ENCODE measurements at places on chromosomes 3 and 15.
A peak's percentile ranks its signal among the peaks of the same experiment; 100 is the strongest.

- DNase-seq, result no peak
These were observed 84.9 kb downstream of the SMAD6 start for GRCh38 chr15:66786708-66787488.

DNA sequence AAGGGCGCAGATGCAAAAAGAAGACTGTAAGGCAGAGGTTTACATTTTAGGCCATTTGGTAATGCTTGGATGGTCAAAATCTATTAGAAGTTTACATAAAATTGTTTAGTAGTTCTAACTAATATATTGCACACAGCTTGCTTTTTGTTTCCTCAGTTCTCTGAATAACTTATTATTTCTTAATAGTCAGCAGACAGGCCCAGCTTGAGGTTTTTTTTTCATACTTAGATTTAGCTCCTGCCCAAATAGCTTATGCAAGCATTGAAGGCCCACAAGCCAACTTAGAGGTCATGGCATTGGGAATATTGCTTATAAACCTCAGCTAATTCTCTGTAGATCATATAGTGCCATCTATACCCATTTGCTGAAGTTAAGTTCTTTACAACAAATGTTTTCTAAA, 172.5 kb downstream of the RAP2B start:
- no peak for DNase-seq

- no peak for DNase-seq
These were observed 73.2 kb upstream of the UBP1 start for GRCh38 chr3:33513262-33513863.

- no peak for DNase-seq
These were observed 356.2 kb downstream of the CNTN4 start for GRCh38 chr3:2454865-2455264.

DNA sequence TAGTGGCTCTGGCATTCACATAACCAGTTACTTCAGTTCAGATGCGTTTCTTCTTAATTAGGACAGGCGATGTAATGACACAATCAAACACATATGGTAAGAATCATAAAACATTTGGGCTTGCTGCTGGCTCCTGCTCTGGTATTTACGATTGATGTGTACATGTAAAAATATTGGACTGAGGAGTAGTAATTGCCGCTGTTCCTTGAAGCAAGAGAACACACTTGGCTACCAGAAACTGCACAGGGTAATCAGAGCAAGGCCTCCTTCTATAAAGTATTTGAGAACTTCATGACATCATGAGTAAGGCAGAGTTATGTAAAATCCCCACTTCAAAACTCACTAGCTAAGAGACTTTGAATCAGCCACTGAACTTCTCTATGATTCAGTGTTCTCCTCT, 158.1 kb downstream of the SSR3 start:
- no peak for DNase-seq

- no peak for DNase-seq
These were observed 24.8 kb downstream of the AKAP13 start for GRCh38 chr15:85404918-85405866.

- DNase-seq, result no peak
These were observed 1214.8 kb downstream of the NSUN3 start for GRCh38 chr3:95277613-95278012.

DNA sequence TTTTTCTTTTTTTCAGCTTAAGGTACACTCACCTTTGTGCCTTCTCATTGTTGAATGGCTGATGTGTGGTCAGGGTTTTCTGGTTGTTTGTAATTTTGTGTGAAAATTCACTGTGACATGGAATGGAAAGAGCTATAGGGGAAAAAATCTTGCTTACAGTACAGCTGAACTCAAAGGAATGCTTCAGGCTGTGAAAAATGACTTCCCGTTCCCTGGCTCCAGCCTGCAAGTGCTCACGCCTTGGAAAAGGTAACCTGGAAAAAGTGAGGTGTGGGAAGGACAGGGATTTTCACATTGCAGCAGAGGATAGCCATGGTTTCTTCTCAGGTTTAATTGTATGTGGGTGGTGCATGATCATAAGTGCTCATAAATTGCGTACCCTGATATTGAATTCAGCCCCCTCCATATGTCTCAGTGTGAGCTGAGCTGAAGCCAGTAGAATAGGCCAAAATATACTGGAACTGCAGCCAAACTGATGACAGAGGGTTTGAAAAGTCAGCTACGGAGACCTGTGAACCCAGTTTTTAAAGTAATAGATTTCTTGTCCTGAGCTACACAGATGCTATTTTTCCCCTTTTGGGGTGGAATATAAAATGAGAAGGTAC, 228.7 kb upstream of the RASGRP1 start:
- DNase-seq, result no peak

GRCh38 chr15:70212963-70213315, 115.2 kb upstream of the TLE3 start:
- no peak for DNase-seq

DNA sequence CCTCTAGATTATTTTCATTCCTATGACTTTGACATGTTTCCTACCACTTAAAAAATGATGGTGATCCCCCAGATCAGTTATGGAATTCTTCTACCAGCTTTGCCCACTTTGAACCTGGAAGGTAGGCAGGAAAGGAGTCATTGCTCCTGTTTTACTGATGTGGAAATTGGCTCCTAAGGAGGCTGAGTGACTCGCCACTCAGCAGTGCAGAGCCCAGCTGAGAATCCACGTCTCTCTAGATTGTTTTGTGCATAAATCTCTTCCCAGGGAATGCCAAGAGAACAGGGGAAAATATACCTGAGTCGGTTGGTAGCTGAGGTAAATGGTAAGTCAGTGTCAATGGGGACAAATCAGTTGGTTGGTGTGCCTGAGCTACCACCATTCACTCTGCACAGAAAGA, 4.7 kb downstream of the LTF start:
- no peak for DNase-seq

- no peak for DNase-seq
These were observed 80.9 kb upstream of the PRTG start for GRCh38 chr15:55823699-55824340.

DNA sequence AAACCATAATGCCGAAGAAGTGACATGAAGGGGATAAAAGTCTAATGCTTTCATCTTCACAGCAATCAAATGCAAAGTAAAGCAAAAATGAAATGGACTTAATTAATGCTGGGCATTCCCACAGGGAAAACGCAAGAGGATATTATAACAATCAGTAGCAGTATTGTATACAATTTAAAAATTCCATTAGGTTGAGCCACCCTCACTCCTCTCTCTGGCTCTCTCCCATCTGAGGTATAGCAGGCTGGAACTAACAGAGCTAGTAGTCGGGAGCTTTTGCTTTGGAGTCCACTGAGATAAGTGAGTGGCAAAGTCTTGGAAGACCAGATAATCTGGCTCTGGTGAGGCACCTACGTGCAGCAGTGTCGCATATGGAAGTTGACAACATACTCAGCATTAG, 33.9 kb downstream of the DET1 start:
- DNase-seq, result no peak

- peak; percentile 19 for DNase-seq
These were observed 1.1 kb downstream of the PDIA5 start for GRCh38 chr3:123067689-123068600.

- DNase-seq, result no peak
These were observed 309.3 kb upstream of the TGFBR2 start for GRCh38 chr3:30297112-30297511.

DNA sequence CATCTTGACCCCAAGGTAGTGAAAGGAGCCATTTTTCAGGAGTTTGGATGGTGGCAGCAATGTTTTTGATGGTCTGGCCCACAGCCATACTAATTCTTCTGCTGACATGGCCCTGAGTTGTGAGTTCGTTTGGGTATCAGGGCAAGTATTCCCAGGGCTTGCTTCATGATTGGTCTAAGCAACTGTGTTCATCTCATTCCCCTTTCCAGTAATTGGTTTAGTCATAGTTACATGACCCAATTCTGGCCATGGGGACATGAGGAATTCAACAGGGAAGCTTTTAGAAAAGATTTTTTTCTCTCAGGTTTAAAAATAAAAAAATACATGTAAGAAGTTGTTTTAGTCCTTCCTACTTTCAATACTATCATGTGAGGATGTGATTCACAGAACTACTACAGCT, 150.5 kb upstream of the NPHP3 start:
- DNase-seq, result no peak

DNA sequence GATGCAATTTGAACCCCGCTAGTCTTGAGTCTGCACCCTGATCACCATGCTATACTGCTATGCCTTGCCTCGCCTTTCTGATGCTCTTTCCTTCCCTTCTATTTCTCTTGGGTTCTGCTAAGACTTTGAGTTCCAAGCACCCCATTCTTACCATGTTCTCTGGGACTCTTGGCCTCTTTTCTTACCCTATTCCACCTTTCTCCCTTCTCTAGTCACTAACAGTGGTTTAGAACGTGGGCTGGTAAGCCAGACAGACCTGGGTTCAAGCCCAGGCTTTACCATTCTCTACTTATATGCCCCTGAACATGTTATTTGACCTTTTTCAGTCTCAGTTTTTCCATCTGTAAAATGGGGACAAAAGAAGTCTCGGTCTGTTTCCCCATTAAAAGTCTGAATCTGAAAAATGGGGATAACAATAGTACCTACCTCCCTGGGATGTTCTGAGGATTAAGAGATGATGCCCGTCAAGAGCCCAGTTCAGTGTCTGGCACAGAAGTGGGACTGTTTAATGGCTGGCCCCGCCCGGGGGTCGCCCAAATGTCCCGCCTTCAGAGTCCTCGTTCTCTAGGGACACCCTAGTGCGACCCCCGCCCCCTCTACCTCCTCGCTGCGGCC, 376 bp downstream of the TADA3 start:
- DNase-seq, result no peak

Measured in stimulated activated CD4-positive, alpha-beta T cell treated with anti-CD3 and anti-CD28 coated beads, TNF-alpha, amount 100 ng/mL, for 48 hours (primary cell).